Fibroblast of skin of left biceps (primary cell): ENCODE measurements at places on chromosomes 3 and 15.

DNA sequence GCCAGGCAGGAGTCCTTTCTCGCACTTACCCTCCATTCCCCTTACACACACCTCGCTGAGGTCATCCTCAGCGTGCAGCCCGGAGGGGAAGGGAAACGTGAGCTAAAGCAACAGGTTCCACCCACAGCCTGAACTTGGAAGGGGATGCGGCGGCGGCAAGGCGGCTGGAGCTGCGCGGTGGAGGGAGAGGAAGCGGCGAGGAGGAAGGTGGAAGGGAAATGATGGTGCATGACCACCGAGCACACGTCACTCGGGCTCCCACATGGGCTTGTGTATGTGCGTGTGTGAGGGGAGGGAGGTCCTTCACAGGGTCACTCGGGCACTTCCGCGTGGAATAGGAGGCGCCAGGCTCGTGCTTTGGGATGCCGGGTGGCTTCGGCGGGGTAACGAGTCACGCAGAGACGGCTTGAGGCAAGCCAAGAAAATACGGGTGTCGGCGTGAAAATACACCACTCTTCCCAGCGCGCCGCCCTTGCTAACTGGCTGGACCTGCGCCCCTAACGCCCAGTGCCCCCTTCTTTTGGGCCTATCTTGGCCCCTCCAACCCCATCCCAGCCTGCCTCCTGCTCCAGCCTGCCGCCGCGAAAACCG is 225.5 kb upstream of the IL12A start:
- DNase-seq, result no peak

- no peak for DNase-seq
Measured at GRCh38 chr3:190175490-190175889, 54.8 kb upstream of the P3H2 start.

- DNase-seq, result peak; percentile 37
Measured at GRCh38 chr3:136075218-136075808, 109.8 kb downstream of the PPP2R3A start.

- DNase-seq, result peak; percentile 28
Measured at GRCh38 chr3:185225523-185225922, 28.3 kb downstream of the EHHADH start.

GRCh38 chr3:94303266-94303665 is 240.4 kb downstream of the NSUN3 start:
- DNase-seq, result no peak

DNA sequence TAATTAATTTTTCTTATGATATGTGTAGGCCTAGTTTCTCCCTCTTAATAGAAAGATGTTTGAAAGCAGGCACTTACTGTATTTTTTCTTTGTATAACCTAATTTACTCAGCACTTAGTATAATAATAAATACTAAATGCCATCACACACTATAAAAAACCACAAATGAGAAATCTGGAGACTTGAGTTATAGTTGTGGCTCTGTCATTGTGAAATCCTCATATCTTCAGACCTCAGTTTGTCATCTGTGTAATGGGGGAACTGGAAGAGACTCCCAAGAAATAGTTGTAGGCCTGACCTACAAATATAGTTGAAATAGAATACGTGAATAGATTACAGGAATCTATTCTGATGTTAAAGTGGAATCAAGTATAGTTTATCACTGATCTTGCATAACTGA is 287.6 kb upstream of the DPH6 start:
- DNase-seq, result peak; percentile 26

DNA sequence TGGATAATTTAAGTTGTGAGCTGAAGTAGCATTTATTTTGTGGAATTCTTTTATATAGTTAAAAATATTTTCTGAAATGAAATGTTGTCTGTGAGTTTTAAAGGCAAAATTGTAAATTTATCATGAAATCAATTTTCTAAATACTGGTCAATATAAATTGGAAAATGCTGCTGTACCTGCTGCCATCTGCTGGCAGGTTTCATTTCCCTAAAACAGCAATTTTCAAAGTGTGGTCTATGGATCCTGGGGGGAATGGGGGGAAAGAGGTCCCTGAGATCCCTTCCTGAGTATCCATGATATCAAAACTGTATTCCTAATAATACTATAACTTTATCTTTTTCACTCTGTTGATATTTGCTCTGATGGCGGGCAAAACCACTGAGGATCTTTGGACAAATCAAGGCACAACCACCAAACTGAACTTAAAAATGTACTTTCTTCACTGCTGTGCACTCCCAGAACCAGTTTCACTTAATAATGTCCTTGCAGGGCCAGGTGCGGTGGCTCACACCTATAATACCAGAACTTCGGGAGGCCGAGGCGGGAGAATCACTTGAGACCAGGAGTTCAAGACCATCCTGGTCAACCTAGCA is 17.2 kb upstream of the CCR4 start:
- DNase-seq, result no peak

GRCh38 chr3:12796171-12797123 is at the start of gene CAND2:
Gene CAND2, plus strand, starts transcription at chr3:12796680. Its CDS starts 41 bp downstream, at chr3:12796721.
- peak; percentile 20 for DNase-seq

- no peak for DNase-seq
Measured at GRCh38 chr3:100518983-100519382, 26.6 kb downstream of the TMEM45A start.

GRCh38 chr15:80695099-80695910 is at the start of gene ABHD17C:
Gene ABHD17C, plus strand, starts transcription at chr15:80695310. Its CDS starts 120 bp downstream, at chr15:80695430.
- DNase-seq, result no peak

DNA sequence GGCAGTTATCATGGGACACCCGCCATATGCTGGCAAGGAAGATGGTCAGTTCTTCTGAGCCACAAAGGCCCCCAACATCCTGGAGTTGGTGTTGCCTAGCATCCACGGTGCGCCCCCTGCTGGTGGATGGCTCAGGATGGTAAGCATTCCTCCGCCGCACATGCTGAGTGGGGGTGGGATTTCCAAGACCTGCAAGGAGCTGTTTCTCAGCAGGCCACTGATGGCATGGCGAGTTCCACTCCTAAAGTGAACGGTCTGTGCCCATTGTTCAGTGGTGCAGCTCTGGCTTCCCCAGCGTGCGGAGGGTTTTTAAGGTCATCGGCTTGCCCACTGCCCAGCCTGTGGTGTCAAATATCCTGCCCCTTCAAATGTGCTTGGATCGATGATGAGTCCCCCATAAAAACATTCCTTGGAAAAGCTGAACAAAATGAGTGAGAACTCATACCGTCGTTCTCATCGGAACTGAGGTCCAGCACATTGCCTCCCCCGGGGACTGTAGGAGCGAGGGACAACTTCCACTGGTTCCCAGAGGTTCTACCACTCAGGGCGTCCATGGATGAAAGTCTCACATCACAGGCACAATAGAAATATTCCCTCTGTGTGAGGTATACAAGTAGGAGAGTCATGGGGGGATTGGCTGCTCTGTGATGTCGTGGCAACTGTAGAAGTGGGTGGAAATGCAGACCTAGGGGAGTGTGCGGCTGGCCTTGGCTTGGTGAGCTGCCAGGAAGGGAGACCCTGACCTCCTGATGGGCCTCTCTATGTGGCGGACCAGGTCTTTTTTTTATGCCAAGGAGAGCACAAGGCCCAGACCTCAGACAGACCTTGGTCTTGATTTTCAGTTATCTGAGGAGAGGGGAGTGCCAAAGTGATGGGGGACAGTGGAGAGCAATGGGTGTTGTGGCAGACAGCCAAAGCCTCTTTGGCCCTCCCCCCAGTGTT is 102.0 kb downstream of the SNRPN start:
- DNase-seq, result no peak

- no peak for DNase-seq
Measured at GRCh38 chr15:35852818-35853624, 307.1 kb upstream of the DPH6 start.
